ENCODE measurements at places on chromosomes 12 and 14.

DNA sequence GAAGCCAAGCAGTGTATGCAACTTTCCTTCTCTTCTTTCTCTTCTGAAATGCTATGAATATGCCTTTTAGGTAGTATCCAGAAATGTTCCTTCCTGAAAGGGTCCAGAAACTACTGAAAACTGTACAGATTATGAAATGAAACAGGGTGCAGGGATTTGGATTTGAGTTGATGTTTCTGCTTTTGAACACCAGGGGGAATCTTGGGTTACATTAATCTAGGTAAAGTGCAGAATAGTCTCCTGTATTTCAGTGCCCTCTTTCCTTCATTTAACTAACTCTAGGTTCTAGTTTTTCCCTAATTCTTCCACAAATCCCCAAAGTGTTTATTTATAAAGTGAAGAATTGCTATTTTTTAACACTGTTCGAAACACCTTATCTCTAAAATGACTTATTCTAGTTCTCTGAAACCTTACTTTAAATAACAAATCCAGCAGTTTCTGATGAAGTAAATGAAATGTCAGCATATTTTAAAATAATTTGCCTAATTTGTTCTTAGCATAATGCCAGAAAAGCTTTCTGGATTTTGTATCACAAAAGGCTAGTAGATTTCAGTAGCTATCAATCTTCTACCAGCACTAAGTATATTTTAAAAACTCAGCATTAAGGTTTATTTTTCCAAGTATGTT is 111.9 kb downstream of the LRRK2 start:
- DNase-seq = no peak
- H3K27ac ChIP-seq = no peak overlapping the region
- H3K4me3 ChIP-seq = no peak overlapping the region
- H3K36me3 ChIP-seq = no peaks in the 10 kb centered on the region
- no peaks in the 10 kb centered on the region for H3K4me1 ChIP-seq

DNA sequence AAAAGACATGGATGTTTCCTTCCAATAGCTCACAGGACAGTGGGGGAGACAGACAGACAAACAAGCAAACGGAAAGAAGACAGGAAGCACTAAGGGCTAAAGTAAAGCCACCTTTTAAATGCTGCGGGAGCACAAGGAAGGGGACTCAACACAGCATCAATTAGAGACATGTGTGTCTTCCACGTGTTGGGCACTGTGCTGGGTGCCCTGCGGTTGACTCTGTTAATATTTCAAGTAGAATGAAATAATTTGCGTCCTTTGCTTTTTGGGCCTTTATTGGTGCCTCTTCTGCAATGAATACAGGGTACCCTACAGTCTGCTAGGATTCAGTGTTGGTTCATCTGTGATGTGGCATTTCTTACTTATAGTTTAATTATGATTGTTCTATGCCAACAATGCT is 90.9 kb upstream of the CPM start:
- no peak overlapping the region for H3K4me3 ChIP-seq
- H3K27ac ChIP-seq = no peak overlapping the region
- H3K36me3 ChIP-seq = no peaks in the 10 kb centered on the region
- H3K27me3 ChIP-seq = no peaks in the 10 kb centered on the region

DNA sequence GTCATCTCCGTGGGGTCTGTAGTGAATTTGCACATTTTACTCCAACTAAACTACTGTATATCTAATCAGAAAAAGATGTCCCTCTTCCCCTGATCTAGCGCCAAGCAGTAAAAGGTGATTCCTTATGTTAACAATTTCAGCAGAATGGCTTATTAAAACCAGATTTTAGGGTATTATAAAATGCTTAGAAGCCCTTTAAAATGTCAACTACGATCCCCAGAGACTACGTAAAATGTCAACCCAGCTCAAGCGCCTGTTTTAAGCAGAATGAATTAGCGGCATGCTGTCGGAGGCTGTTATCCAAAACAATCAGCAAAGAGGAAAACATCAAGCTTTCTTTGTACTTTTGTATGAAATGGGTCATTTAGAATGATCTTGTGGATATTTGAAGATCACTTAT is 408.9 kb downstream of the SOX5 start:
- DNase-seq = no peak
- no peak overlapping the region for H3K27ac ChIP-seq
- H3K4me1 ChIP-seq = no peaks in the 10 kb centered on the region
- H3K36me3 ChIP-seq = no peaks in the 10 kb centered on the region
- H3K27me3 ChIP-seq = no peaks in the 10 kb centered on the region

- H3K36me3 ChIP-seq = no peaks in the 10 kb centered on the region
- H3K27me3 ChIP-seq = no peaks in the 10 kb centered on the region
- H3K27ac ChIP-seq = no peak overlapping the region
- no peak overlapping the region for H3K4me3 ChIP-seq
- no peak for DNase-seq
Observed at GRCh38 chr12:27866373-27867101, 86.5 kb upstream of the MANSC4 start.

- H3K36me3 ChIP-seq = no peaks in the 10 kb centered on the region
- DNase-seq = no peak
- no peak overlapping the region for H3K4me3 ChIP-seq
- no peak overlapping the region for H3K27ac ChIP-seq
- no peaks in the 10 kb centered on the region for H3K27me3 ChIP-seq
Observed at GRCh38 chr12:25151476-25151875, 43.5 kb downstream of the DNAI7 start.

DNA sequence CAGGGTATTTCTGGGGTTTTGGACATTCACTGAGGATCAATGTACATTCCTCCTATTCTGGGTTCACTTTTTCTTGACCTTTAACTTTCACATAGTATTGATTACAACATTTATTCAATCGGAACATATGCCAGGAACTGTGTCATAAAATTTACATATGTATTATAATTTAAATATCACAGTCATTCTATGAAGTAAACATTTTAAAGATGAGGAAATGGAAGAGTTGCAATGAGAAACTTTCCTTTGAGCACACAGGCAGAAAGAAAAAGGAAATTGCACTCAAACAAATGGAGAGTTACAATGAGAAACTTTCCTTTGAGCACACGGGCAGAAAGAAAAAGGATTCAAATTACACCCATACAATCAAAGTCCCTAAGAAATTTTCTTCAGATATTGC is 3.1 kb downstream of the MUCL1 start:
- H3K27ac ChIP-seq = no peak overlapping the region
- H3K27me3 ChIP-seq = no peaks in the 10 kb centered on the region
- no peak for DNase-seq
- no peaks in the 10 kb centered on the region for H3K36me3 ChIP-seq
- no peaks in the 10 kb centered on the region for H3K4me1 ChIP-seq

DNA sequence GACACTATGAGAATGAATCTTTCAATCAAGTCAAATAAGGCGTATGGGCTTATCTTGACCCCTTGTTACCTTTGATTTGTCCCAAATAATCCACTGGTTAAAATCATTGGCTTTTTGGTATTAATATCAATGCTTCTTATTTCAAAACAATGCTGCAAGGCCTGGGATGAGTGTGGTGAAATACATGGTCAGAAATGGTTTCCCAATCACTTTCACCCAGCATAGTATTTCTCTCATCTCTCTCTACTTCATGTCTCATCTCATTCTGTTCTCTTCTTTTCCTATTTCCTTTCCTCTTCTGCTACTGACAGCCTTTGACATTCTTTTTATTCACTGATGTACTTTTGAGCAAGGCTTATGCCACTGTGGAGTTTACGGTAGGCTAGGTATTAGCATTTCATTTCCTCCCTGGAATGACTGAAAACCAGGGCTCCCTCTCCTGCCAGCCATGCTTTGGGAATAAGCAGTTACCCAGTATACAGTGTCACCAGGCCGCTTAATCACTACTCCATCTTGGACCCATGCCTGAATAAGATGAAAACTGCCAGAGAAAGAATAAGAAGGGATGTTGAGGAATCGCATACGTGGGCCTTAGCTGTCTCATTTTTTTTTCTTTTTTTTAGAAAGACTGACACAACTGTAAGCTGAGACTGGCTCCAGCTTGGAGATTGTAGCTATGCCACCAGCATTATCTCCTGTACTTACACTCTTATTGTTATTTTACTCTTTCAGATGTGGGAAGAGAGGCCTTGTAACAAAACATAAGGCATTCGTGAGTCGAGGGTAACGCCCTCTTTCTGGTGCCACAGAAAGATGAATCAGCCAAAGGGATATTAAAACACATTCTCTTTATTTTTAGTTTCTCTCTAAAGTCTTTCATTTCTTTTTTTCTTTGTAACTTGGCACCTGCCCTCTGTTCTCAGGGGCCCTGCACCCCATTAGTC is 53.5 kb downstream of the IGF1 start:
- no peak overlapping the region for H3K27ac ChIP-seq
- no peaks in the 10 kb centered on the region for H3K36me3 ChIP-seq
- H3K27me3 ChIP-seq = no peaks in the 10 kb centered on the region
- no peaks in the 10 kb centered on the region for H3K4me1 ChIP-seq

DNA sequence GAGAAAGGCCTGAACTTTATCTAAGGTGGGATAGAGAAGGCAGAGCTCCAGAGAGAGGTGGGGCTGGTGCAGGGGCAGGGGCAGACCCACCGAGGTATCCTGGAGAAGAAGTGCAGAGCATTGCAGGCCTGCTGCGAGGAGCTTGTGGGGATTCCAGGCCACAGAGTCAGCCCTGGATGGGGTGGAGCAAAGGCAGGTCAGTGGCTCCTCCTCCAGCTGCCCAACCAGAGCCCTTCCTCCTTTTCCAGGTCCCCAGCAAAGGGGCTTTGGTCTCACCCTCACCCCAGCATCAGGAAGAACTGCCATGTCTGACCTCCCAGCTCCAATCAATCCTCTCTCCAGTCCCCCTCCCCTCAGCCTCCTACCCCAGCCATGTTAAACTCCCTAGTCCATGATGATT is 19.8 kb upstream of the ZNF740 start:
- H3K36me3 ChIP-seq = no peaks in the 10 kb centered on the region
- H3K4me3 ChIP-seq = no peak overlapping the region
- no peak overlapping the region for H3K27ac ChIP-seq
- DNase-seq = no peak

DNA sequence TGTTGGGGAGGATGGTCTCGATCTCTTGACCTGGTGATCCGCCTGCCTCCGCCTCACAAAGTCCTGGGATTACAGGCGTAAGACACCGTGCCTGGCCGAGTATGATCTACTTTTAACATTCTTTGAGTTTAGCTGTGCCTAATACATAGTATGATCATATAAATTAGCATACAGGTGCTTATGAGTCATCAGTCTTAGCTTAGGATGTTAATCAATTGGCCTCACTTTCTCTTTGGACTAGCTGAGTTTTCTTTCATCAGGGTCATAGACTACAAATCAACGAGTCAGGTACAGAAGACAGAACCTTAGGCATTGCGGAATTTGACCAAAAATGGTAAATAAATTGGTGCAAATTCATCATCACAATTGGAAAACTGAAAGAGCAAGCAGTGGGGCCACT is 2.2 kb downstream of the SLC25A21 start:
- peaks cover 7% of the 10 kb centered on the region for H3K4me1 ChIP-seq
- H3K36me3 ChIP-seq = no peaks in the 10 kb centered on the region

GRCh38 chr12:26125400-26126339 is 833 bp upstream of the BHLHE41 start:
- peaks cover 67% of the 10 kb centered on the region for H3K27me3 ChIP-seq
- H3K36me3 ChIP-seq = no peaks in the 10 kb centered on the region
- H3K27ac ChIP-seq = no peak overlapping the region

GRCh38 chr14:92633274-92633616 is 115.2 kb downstream of the LGMN start:
- no peak overlapping the region for H3K4me3 ChIP-seq
- peaks cover 8% of the 10 kb centered on the region for H3K4me1 ChIP-seq
- no peaks in the 10 kb centered on the region for H3K36me3 ChIP-seq
- H3K27me3 ChIP-seq = no peaks in the 10 kb centered on the region
- no peak overlapping the region for H3K27ac ChIP-seq

GRCh38 chr12:132490422-132491137 is 629 bp downstream of the FBRSL1 start:
- H3K4me1 ChIP-seq = peaks cover 79% of the 10 kb centered on the region
- peak overlapping the region; percentile 74 for H3K4me3 ChIP-seq
- H3K27ac ChIP-seq = no peak overlapping the region
